ENCODE measurements at places on chromosomes 16 and 17.
A peak's percentile ranks its signal among the peaks of the same experiment; 100 is the strongest.

DNA sequence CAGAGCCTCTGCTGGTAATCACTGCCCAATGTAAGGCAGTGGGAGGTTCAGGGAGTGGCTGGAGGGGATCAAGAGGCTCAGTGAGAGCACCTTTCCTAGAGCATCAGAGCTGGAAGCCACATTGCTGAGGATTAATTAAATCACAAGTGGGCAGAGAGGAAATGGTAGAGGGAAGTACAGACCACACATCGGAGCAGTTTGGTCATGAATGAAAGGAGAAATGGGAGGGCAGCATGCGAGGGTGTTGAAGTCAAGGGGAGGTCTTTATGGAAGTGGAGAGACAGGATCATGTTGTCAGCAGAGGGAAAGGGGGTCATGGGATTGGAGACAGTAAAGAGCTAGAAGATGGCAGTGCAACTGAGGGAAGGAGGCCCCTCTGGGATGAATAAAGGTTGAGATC lies 2.3 kb downstream of the CCL17 start:
- DNase-seq = no peak

GRCh38 chr16:67936880-67937605 lies 393 bp upstream of the PSMB10 start:
- no peak for DNase-seq

- DNase-seq = no peak
Measured at GRCh38 chr16:23917621-23918020, 81.8 kb downstream of the PRKCB start.

DNA sequence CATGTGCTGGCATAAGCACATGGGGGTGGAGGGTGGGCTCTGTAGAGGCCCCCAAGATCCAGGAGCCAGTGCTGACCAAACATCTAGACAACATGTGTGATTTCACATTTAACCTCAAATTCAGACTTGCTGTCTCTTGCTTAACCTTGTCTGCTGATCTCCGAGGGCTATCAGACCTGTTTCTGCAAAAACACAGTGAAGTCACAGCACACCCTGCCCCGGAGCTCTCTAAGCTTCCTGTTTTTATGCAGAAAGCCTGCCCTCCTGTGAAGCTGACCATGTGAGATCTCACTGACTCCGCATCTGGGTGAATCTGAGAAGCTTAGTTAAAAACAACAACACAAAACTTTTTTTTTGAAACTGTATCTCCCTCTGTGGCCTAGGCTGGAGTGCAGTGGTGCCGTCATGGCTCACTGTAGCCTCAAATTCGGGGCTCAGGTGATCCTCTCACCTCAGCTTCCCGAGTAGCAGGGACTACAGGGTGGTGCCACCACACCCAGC lies 6.6 kb upstream of the DPEP2 start:
- no peak for DNase-seq

DNA sequence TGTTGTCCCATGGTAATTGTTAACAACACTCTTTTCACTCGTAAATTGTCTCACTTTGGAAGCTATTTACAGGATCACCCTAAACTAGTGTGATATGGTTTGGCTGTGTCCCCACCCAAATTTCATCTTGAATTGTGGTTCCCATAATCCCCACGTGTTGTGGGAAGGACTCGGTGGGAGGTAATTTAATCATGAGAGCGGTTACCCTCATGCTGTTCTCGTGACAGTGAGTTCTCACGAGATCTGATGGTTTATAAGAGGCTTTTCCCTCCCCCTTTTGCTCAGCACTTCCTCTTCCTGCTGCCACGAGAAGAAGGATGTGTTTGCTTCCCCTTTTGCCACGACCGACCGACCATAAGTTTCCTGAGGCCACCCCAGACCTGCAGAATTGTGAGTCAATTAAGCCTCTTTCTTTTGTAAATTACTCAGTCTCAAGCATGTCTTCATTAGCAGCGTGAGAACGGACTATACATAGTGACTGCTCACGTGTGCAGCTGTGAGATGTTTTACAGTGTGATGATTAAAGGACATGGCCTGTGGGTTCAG lies 34.4 kb downstream of the DNAH3 start:
- DNase-seq = no peak

- DNase-seq = no peak
Measured at GRCh38 chr17:37109731-37110710, 161.3 kb downstream of the AATF start.

DNA sequence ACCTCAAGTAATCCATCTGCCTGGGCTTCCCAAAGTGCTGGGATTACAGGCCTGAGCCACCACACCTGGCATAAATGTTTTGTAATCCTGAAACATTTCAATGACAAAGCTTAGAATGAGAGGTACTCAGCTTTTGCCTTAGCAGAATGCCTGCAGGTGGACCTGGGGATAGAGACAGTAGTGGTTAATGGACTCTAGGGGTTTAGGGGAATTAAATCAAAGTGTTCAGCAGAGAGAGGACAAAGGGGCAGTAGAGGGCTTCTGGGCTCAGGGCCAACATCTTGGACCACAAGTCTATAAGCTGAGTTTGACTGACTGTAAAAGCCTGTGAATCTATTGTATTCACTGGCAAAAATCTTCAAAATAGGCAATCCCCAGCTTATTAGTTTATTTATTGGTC lies 36.0 kb upstream of the MED13 start:
- no peak for DNase-seq

DNA sequence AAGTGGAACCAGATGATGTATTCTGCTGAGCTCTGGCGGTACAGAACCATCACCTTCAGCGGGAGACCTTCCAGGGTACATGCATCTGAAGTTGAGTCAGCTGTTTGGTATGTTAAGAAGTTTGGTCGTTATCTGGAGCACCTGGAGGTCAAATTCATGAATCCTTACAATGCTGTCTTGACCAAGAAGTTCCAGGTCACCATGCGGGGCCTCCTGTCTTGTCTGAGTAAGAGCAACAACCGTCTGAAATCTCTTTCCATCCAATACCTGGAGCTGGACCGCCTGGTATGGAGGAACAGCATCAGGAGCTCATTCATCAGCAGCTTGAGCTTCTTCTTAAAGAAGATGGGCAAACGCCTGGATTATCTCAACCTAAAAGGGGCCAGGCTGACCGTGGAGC lies 4.0 kb downstream of the FBXO39 start:
- DNase-seq = no peak

DNA sequence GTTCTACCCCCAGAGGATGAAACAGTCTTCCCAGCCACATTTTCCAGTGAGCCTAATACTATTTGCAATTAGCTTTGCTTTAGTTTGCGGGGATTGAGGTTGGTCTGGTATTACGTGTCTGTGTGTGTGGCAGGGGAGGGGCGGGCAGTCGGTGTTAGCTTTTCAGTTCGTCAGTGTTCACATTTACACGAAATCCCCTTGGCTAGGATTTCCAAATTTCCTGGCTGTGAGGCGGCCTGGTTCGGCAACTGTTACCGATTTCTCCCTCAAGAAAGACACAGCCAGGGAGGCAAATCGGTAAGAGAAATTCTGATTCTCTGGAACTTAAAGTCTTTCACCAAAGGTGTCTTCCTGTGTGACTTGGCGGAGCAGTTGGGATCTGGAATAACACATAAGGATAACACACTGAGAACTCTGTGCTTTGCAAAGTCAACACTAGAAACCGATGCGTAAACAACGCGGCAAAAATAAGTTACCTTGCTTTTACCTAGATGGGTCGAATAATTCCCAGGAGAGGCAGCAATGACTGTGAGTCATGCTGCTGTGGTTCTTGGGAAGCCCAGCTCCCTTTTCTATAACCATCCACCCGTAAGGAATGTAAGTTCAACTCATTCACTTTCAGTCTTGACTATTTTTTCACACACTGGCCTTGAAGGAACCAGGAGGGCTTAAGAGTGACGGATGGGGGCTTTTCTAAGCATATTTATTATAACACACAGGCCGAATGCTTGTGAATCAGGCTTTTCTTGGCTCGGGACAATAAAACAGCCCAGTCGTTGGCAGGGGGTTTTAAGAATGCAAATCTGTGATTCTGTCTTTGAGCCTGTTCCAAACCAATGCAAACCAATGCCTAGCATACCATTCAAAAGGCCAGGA lies 24.2 kb downstream of the GPRC5B start:
- no peak for DNase-seq

DNA sequence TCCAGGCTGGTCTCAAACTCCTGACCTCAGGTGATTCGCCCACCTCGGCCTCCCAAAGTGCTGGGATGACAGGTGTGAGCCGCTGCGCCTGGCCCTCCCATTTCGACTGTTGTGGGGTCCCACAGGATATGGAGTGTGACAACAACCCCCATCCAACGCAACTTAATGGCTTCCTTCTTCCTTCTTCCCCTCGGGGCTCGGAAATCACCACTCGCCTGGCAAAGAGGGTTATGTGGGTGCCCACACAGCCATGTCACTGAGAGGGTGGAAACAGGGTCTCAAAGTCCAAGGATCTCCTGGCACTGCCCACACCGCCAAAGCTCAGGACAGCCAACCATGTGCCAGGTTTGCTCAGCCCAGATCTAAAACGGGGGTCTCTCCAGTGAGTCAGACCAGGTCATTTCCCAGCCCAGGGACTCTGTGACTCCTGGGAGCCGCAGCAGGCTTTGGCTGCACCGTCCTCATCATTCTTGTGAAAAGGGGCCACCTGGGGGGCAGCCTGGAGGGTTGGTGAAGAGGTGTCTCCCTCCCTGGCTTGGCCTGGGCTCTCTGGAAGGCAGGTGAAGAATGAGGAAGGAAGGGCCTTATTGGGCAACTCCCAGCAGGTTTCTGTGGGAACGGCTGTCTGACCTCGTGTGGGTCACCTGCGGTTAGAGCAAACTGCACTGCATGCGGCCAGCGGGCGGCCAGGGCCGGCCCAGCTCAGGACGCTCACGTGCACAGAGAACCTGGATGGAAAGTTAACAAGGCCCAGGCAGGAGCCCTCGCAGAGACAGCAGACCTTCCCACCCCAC lies 25.3 kb upstream of the LITAF start:
- DNase-seq = no peak

GRCh38 chr17:2950846-2951245 lies 112.6 kb downstream of the OR1D5 start:
- DNase-seq = no peak

DNA sequence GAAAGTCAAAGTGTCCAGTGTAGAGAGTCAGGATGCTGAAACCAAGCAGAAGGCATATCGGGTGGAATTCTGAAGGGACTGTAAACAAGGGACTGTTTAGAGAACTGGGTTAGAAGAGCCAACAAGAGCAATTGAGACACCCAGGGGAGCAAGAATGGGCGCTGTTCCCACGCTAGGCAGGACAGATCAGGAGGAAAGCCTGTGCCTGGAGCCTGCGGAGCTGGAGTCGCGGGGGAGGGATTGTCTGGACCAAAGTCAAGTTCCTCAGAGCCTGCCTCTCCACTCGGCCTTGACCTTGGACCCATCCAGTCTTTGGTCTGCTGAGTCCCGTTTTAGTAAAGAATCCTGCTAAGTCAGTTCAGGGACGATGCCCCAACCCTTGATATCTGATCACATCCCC lies 14.7 kb upstream of the KLHL36 start:
- DNase-seq = no peak

DNA sequence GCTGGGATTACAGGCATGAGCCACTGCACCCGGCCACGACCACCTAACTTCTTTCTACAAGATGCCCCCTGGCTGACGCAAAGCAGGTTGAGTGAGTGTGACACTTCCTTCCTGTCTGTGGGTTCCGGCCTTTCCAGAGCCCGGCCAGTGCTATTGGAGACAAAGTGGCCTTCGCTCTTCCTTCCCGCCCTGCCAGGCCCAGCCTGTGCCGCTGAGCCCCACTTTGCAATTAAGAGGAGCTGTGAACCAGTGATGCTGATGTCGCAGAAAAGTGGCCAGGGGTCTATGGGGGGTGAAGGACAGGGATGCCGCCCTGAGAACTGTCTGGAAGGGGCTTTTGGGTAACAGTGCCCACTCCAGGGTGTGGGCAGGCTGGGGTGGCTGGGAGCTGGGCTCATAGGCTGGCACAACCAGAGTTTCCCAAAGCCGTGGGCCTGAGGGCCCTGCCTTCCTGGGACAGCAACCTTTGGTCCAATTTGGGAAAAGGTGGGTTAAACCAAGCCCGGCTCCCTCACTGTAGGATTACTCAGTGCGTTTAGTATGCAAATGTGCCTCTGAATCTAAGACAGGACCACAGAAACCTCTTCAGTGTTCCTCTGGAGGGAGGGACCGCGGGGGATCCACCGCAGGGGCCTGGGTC lies 174.9 kb downstream of the SEC14L1 start:
- no peak for DNase-seq

DNA sequence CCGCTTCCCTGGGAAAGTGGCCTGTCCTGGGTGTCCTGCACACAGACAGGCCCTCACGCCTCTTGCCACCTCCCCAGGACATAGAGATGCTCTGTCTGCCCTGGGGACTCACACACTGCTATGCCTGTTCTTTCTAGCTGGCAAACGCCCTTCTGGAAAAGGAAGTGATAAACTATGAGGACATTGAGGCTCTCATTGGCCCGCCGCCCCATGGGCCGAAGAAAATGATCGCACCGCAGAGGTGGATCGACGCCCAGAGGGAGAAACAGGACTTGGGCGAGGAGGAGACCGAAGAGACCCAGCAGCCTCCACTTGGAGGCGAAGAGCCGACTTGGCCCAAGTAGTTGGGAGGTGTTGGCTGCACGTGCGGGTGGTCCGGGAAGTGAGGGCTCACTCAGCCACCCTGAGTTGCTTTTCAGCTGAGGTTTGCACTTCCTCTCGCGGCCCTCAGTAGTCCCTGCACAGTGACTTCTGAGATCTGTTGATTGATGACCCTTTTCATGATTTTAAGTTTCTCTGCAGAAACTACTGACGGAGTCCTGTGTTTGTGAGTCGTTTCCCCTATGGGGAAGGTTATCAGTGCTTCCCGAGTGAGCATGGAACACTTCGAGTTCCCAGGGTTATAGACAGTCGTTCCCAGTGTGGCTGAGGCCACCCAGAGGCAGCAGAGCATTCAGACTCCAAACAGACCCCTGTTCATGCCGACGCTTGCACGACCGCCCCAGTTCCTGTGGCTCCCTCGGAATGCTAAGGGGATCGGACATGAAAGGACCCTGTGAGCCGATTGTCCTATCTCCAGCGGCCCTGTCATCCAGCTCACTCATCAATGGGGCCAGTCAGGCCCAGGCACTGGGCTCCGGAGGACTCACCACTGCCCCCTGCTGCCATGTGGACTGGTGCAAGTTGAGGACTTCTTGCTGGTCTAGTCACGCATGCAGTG lies 3.5 kb upstream of the RPL13 start:
- peak; percentile 43 for DNase-seq

DNA sequence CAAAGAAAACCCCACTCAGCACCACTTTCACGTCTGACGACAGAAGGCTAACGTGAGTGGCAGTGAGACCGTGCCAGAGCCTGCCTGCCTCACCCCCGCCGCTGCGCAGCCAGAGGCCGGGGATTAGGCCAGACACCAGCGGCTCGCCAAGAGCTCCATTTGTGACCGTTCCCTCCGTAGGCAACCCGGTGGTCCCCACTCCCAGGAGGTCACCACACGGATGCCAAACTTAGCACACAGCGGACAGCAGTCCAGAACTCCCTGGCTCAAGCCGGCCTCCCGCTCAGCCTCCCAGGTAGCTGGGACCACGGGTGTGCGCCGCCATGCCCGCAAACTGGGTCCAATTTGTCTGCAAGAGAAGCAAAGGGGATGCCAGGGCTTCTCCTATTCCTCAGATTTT lies 104.6 kb downstream of the ANKRD11 start:
- DNase-seq = no peak

DNA sequence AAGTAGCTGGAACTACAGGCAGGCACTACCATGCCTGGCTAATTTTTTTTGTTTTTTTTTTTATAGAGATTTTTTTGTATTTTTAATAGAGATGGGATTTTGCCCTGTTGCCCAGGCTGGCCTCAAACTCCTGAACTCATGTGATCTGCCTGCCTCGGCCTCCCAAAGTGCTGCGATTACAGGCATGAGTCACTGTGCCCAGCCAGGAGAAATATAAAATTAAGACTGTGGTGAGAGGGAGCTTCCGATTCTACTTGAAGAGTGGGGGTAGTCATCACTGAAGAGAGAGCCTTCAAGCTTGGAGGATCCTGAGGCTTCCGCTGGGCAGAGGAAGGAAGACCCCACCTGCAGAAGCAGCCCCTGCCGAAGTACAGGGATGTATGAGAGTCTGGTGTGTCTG lies 34.4 kb upstream of the RGS9 start:
- no peak for DNase-seq
